Activated CD4-positive, alpha-beta T cell treated with anti-CD3 and anti-CD28 coated beads, Interleukin-2, amount 10 ng/mL, durations not matched to agents 7 days and 5 days (primary cell): ENCODE measurements at places on chromosomes 2 and 18. TPM values are rescaled to one million over a fixed set of nuclear protein-coding genes. Genes with fewer than 3 reads are reported as not detected.

MBD2 gene
- 103 TPM for total RNA-seq

WNT10A gene
- total RNA-seq: 0.10 TPM

ICOS gene
- 63.6 TPM for total RNA-seq

ARL4C gene
- total RNA-seq: 300 TPM

CELF4 gene
- total RNA-seq: not detected

ERBB4 gene
- total RNA-seq: not detected

NDUFV2 gene
- 185 TPM for total RNA-seq

TYW5 gene
- 8.5 TPM for total RNA-seq

IL36RN gene
- not detected for total RNA-seq

ATG16L1 gene
- total RNA-seq: 52.6 TPM

RAB17 gene
- not detected for total RNA-seq

HMSD gene
- total RNA-seq: 0.94 TPM

GNLY gene
- 72.9 TPM for total RNA-seq

C2orf15 gene
- 0.72 TPM for total RNA-seq

SERPINB5 gene
- total RNA-seq: not detected

WDR35 gene
- total RNA-seq: 4.0 TPM

RAB27B gene
- 5.2 TPM for total RNA-seq

REEP1 gene
- 0.20 TPM for total RNA-seq

C2orf81 gene
- total RNA-seq: 3.0 TPM

ERICH2 gene
- not detected for total RNA-seq

FLACC1 gene
- 4.4 TPM for total RNA-seq

GBX2 gene
- total RNA-seq: not detected

TLX2 gene
- total RNA-seq: 0.40 TPM

ACKR3 gene
- total RNA-seq: 5.4 TPM

LOXHD1 gene
- 0.25 TPM for total RNA-seq

TMEM178A gene
- 0.32 TPM for total RNA-seq

NEURL3 gene
- 0.22 TPM for total RNA-seq

CCDC178 gene
- not detected for total RNA-seq

APCDD1 gene
- total RNA-seq: not detected

SKOR2 gene
- total RNA-seq: not detected

DLGAP1 gene
- not detected for total RNA-seq

ID2 gene
- 126 TPM for total RNA-seq

FAM161A gene
- total RNA-seq: 4.0 TPM

XDH gene
- total RNA-seq: 0.17 TPM

CAPN14 gene
- total RNA-seq: 0.12 TPM

MCFD2 gene
- 52.6 TPM for total RNA-seq

CENPA gene
- 53.0 TPM for total RNA-seq

OTOS gene
- not detected for total RNA-seq

AQP12B gene
- total RNA-seq: not detected

EIF4E2 gene
- total RNA-seq: 68.1 TPM

COL6A3 gene
- total RNA-seq: 0.92 TPM

SP9 gene
- total RNA-seq: not detected

GCG gene
- not detected for total RNA-seq

NCKAP5 gene
- total RNA-seq: not detected

SLC9A4 gene
- 0.10 TPM for total RNA-seq

SLC8A1 gene
- 0.50 TPM for total RNA-seq
